Activated CD8-positive, alpha-beta memory T cell treated with anti-CD3 and anti-CD28 coated beads for 48 hours (primary cell): ENCODE measurements at places on chromosomes 3 and 15.

DNA sequence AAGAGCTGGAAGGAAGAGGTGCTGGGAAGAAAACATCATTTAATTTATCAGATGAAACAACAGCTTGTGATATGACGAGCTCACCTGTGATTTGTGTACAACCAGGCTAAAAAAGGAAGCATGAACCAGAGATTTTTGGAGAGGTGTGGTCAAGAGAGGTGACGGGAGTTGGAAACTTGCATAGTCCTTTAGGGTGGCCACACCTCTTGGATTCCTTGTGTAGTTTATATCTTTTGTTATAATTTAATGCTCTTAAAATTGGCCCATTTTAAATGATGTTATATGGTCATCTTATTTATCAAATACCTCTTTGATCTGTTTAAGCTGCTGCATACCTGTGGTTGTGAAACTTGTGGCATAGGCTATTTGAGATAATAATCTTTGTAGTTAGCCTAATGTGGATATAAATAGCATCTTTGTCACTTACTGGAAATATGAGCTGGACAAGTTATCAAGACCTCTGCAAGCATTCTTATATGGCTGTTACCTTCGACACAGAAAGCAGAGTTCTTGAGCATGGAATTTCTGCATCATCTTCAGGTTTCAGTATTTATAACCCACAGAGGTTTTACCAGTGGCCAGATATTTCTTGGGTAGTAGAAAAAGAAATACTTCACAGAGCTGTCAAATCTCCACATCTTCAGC is 49.1 kb downstream of the IL1RAP start:
- no peak for DNase-seq

- DNase-seq, result no peak
Measured at GRCh38 chr15:31537770-31538592, 211.3 kb downstream of the KLF13 start.

DNA sequence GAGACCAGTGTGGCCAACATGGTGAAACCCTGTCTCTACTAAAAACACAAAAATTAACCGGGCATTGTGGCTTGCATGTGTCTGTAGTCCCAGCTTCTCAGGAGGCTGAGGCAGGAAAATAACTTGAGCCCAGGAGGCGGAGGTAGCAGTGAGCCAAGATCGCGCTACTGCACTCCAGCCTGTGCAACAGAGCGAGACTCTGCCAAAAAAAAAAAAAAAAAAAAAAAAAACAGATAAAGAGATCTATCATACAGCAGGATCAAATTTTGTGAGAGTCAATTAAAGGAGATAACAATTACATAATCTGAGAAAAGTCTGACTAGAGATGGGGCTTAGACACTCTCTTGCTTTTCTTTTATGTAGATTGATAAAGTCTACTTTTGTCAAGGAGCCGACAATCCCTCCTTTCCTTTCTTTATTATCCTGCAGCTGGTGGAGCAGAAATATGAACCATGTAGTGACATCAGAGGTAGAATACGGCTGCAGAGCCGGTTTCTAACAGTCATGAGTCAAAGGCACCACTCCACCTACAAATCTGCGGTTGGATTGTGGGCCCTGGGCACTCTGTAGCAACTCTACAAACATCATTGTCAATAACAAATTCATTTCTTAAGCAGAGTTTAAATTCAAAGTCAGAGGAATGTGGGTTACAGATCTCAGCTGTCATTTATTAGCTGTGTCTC is 9.0 kb downstream of the C2CD4A start:
- DNase-seq, result no peak

DNA sequence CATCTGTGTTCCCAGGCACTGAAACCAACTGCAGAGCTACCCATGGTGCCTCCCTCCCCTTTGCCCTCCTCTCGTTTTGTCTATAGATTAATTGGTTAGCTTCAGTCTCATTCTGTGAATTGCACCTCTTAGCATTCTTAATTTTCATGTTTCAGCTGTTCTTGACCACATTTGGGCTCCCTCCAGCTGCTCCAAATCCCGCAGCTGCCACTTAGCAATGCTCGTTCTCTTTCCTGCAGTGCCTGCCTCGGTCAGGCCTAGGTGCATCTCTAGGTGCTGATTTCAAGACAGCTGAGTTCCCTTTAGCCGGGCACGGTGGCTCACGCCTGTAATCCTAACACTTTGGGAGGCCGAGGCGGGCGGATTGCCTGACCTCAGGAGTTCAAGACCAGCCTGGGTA is 47.0 kb upstream of the SMAD3 start:
- no peak for DNase-seq

GRCh38 chr15:37086521-37086920 is 13.8 kb downstream of the MEIS2 start:
- no peak for DNase-seq

DNA sequence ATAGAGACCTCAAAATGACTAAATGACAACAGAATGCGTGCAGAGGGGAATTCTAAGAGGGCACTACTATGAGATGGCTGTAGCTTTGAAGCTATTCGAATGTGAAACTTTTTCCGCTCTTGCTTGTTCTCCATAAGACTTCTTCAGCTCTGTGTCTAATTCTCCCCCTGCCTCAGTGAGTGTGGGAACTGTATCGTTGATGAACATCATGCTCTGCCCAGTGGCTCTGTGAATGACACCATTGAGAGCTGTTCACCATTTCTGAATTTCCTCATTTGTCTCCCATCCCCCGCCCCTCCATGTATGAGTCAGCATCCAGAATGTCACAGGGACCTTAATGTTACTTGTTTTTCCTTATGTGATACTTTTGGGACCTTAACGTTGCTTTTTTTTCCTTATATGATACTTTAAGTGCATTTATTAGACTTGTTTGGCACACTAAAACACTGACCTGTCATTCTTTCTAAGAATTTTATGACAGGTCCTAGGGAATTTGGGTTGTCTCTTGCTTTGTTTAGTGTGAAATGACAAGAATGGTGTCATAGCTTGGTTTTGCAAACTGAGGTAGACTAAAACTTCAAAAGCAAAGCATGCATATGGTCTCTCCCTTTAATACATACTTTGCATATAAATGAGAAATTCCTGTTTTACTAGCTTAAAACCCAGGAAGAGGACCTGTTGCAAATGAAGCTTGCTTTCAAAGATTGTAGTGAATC is 99.6 kb downstream of the FNDC3B start:
- no peak for DNase-seq
